GM19239 (cell line): ENCODE measurements at places on chromosomes 5 and 9.

DNA sequence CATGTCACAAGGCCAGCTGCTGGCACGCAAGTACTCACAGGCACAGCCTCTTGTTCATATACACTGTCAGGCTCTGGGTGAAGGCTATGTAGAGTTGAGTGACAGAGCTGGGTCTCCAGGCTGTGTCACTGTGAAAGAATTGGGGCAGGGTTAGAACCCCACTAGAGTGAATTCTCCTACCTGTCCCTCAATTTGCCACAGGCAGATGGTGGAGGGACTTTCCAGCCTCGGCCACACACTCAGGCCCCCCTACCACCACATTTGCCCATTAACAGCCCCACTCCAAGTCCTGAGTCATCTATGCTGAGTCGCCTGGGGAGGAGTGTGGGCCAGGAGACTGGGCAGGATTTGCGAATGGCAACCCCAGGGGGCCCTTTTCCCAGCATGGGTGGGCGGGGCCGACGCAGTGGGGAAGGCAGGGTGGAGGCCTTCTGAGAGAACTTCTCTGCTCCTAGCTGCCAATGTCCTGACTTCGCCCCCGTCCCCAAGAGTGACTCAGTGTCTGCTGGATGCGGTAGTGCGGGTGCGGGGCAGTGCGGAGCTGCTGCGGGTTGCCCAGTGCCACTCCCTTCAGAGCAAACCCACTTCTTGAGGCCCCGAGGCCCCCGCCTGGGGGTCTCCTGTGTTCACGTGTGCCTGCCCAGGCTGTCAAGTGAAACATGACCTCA is 50.3 kb upstream of the PSD2 start:
- no peak for DNase-seq

DNA sequence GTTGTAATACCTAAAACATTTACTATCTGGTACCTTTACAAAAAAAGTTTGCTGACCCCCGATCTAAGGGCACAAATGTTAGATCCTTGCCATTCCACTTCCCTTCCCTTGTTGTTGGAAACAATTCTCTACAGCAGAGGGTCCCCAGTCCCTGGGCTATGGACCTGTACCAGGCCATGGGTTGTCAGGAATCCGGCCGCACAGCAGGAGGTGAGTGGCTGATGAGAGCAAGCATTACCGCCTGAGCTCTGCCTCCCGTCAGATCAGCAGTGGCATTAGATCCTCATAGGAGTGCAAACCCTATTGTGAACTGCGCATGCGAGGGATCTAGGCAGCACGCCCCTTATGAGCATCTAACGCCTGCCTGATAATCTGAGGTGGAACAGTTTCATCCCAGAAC is 248.5 kb downstream of the AP3B1 start:
- DNase-seq: no peak

DNA sequence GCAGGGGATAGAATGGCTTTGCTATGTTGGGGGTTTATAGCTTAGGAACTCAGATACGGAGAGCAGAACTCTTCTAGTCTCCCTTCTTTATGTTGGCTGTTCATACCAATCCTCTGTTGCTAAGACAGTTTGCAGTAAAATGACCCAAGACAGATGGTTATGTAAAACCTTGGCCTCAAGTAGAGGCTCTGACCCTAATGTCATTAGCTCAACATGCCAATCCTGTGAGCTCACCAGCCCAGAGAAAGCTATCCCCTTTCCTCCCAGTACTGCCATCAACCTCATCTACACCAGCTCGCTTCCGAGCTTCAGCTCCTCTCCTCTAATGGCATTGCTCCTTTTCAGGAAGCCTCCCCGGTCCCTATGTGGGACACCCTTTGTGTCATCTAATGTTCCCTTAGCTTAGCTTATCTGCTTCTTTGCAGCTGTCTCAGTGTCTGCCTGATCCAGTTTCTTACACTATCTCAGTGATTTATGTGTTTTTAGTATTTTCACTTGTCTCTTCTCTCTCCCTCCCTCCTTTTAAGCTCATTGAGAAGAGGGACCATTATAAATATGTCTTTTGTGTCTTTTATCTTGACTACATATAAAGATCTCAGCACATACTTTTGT is 281.3 kb upstream of the CLINT1 start:
- DNase-seq: no peak

GRCh38 chr5:121748686-121749085 is 103.0 kb upstream of the FTMT start:
- DNase-seq: no peak

- DNase-seq: no peak
These were observed 48.8 kb downstream of the MVB12B start for GRCh38 chr9:126375386-126375785.

DNA sequence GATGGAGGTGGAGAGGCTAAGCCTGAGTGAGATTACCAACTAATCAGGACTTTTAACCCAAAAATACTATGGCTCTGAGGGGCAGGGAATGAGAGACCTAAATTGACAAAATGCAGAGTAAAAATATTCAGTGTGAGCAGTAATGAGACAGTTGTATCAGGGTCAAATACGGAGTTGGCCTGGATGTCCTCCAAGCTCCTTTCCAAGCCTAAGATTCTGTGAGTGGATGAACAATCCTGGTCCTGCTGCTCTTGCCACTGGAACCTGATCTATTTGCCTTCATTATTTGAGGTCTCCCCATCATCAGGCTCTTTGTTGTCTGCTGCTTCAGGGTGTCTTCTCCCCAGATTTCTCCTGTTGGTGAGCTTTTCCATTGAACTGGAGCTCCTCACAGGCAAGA is 1.1 kb downstream of the PDCD1LG2 start:
- DNase-seq: no peak

DNA sequence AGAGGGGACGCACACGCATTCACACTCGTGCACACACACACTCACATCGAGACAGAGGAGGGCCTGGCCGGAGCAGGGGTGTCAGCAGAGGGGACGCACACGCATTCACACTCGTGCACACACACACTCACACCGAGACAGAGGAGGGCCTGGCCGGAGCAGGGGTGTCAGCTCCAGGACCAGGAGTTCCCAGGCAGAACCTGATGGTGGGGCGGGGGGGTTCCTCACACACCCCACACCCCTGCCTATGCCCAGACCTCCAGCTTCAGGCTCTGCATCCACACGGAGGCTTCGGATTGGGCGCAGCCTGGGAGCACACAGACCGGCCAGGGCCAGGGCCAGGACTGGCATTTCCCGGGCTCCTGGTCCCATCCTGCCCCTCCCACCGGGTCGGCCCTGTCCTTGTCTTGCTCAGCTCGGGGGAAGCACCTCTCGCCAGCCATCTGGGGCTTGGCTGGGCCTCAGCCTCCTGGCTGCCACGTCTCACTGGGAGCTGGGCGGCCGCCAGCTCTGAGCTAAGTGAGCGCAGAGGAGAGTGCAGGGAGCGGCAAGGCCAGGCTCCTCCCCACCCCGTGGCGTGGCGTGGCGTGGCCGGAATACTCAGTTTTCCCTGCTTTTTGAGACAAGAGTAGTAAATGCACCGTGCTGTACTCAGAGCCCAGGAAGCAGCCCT is 31.3 kb downstream of the ADAMTS2 start:
- no peak for DNase-seq

DNA sequence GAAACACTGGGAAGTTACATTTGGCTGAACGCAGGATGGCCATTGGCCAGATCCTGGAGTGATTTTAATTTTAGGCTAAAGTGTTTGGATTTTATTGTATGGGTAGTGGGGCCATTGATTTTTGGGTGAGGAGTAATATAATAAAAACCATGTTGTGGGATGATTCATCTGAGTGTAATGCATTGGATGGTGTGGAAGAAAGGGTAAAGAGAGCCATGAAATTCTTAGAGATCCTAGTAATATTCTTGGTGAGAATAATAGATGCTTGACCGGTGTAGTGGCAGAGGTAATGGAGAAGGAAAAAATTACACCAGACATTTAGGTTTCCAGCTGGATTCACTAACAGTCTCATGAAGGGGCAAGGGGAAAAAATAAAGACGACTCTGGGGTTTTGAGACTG is 158.1 kb downstream of the NPR3 start:
- DNase-seq: no peak

GRCh38 chr5:36366883-36367282 is 65.2 kb upstream of the RANBP3L start:
- no peak for DNase-seq

- DNase-seq: no peak
These were observed 50.0 kb downstream of the CRB2 start for GRCh38 chr9:123406016-123406415.

DNA sequence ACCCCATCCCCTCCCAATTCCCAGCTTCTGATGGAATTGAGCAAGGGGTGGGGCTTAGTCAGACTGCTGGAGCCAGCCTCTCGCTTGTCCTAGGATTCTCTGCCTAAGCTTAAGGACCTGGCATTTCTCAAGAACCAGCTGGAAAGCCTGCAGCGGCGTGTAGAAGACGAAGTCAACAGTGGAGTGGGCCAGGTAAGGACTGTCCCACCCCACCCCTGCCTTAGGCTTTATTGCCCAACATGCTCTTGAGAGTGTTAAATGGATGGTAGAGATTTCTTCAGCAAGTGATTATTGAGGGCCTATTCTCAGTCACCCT is 1.1 kb downstream of the SLC35A4 start:
- no peak for DNase-seq

DNA sequence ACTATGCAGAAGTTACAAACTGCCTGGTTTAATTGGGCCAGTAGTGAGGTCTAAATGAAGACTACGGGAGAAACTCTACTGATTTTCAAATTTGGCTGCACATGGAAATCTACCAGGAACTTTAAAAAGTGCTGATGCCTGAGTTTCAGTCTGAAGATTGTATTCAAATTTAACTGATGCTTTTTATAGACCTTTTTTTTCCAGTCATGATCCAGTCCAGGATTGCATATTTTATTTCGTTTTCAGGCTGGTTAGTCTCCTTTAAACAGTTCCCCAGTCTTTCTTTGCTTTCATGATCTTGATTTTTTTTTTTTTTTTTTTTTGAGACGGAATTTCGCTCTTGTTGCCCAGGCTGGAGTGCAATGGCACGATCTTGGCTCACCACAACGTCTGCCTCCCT is 23.7 kb upstream of the SPZ1 start:
- DNase-seq: no peak

DNA sequence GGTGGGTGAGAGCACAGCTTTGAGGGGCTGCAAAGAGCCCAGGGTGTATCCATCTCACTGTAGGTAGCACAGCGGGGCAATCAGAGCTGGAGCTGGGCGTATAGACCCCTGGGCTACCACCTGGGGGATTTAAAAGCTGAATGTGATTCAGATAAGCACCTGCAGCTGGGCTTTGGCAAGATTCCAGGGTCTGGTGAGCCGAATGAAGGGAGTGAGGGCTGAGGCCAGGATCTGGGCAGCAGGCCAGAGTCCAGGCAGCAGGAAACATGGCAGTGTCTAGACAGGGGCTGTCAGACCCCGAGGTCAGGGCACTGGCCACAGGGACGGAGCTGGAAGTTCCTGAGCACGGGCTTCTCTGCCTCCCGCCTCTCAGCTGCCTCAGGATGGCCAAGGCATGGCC is 8.7 kb downstream of the ASS1 start:
- no peak for DNase-seq

- no peak for DNase-seq
These were observed 13.7 kb upstream of the TMED9 start for GRCh38 chr5:177578316-177578715.

- DNase-seq: no peak
These were observed 9.2 kb upstream of the LCN15 start for GRCh38 chr9:136773386-136774044.

DNA sequence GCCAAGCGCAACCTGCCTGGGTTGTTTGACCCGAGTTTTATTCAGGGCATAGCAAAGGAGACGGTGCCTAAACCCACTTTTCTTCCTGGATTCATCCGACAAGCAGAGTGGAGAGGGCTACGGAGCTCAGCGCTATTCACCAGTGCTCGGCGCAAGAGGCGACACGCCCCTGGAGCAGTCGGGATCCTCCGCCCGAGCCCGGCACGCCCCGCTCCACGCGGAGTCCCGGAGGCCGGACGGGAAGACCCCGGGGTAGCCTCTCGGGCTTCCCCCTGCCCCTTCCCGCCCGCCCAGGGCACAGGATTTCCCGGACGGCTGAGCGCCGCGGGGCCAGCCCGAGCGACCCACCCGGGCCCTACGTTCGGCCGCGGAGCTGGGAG is 427 bp downstream of the SERINC5 start:
- DNase-seq: no peak

GRCh38 chr5:68225911-68226545 is 10.5 kb downstream of the PIK3R1 start:
- no peak for DNase-seq

- DNase-seq: no peak
These were observed 170.5 kb upstream of the PPP1R26 start for GRCh38 chr9:135308821-135309762.

GRCh38 chr9:134340475-134341160 is 14.4 kb downstream of the RXRA start:
- no peak for DNase-seq

DNA sequence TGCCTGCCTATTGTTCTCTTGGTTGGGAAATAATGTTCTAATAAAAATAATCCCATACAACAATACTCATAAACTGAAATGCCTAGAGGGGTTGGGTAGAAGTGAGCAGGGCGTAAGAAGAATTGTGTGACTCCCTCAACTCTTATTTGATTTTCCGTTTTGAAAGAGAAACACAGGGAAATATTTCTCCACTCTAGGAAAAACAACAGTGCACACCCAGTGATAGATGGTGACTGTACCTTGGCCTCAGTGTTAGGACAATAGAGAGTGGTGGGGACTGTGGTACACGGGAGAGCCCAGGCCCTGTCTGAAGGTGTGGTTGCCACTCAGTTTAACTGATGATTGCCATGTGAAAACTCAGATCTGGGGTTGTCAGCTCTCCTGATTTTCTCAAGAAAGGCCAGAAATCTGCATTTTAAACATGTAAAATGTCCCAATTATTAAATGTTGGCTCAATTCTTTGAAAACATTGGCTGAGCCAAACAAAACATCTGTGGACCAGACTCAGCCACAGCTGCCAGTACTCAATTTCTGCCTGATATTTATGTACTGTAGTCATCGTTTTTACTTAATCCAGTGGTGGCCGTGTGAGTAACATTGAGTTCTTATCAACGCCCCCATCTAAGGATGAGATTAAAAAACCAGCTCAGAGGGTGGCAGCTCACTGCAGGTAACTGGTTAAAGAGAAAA is 103.8 kb upstream of the ZNF618 start:
- no peak for DNase-seq

GRCh38 chr9:18694959-18695668 is 221.2 kb downstream of the ADAMTSL1 start:
- no peak for DNase-seq

DNA sequence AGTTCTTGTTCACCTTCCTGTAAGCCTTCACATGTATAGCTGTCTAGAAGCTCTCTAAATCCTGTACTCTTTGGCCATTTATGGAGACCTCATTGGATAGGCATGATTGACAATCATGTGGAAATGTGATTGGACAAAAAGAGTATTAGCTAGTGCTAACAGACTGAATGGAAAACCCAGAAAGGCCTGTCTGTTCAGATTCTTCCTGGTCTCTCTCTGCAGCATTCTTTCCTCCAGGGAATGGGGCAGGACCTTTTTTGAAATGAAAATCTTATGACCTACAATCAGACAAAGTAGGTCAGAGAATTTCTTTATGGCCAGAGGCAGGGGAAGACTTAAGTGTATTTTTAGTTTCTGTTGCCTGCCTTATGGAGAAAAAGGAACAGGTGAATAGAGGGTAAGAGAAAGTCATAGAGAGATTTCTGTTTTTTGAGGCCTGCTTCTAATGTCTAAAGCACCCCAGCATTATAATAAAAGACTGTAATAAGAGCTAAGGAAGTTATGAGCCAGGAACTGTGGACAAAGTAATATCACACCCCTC is 152.4 kb upstream of the CCDC152 start:
- DNase-seq: no peak
